Epithelial cell of proximal tubule (primary cell): ENCODE measurements at places on chromosomes 1 and 21. TPM values are rescaled to one million over a fixed set of nuclear protein-coding genes. Genes with fewer than 3 reads are reported as not detected.

The LDLRAD1 gene
- total RNA-seq, result not detected in 2 replicates

The CFHR3 gene
- not detected in 2 replicates for total RNA-seq

DNA sequence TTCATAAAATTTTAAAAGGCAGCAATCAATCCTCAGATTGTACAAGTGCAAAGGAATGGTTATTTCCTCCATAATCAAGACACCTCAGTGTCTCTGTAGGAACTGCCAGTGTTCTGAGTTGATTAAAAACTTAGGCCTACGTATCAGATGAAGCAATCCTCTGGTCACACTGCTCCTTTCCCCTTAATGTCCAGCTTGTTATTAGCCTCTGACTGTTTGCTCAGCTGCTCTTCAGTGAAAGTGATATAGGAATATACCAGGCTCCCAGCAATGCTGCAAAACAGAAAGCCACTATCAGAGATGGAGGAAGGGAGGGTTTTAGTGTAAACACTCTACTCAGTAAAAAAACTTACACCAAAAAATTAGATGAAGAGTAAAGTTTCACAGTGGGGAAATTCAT lies 49.8 kb downstream of the SLC35D1 start:
- DNase-seq, result no peak

GRCh38 chr1:109499661-109500536 lies 6.0 kb downstream of the CYB561D1 start:
- peak; percentile 74 for DNase-seq
